ENCODE measurements at places on chromosomes 7 and 10.

DNA sequence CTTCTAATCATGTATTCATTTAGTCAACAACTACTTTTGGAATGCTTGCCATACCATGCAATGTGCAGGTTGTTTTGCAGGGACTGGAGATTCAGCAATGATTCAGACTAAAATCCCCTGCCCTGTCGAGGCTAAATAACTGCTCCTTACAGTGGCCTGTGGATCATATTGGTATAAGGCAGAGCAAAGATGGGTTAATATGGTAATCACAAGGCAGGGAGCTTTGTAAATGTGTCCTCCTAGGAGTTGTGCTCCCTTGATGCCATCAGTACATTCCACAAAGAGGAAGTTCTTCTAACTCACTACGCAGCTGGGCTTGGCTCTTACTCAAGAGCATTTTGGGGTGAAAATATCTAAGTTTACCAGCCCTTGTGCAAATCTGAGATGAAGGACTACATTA is 614 bp upstream of the IFIT2 start:
- peak; percentile 11 for DNase-seq

DNA sequence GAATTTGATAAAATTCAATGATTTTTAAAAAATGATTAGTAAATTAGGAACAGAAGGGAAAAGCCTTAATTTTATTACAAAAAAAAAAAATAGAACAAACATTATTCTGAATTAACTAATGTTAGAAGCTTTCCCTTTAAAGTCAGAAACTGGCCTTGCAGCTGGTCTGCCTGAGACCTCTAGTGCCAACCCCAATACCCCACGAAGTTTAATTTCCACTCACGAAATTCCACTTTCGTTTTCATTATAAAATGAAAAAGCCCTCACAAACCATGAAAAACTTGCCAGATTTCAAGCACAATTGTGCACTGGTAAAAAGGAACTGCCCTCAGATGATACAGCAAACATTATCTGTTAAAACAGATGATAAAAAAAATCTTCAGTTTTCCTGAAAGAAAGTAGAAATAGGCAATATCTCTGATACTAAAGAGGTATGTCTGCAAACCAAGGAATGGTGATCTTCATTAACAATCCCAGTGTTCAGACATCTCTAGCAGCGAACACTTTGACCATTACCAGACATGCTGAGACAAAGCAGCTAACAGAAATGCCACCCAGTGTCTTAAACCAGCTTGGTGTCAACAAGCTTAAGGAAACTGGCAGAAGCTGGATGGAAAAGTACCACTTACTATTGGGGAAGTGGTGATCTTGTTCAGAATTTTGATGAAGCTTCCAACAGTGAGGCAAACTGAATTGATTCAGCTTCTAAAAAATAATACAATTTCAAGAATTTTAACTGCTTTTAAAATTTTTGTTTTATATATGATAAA is 80.2 kb downstream of the PALS2 start:
- no peak for DNase-seq

DNA sequence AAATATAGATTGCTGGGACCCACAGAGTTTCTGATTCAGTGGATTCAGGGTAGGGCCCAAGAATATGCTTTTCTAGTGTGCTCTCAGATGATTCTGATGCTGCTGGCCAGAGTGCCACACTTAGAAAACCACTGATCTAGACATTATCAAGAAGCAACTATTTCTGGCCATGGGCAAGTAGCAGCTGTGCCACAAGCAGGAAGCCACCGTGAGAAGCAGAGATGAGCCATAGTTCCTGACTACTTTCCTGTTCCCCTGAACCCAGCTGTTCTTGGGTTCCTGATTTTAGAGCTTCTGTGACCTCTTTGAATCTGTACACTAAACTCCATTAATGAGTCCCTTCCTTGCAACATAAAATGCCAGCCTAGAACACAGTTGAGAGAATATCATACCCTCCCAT is 38.1 kb upstream of the PIK3AP1 start:
- no peak for DNase-seq

GRCh38 chr10:112744181-112745096 is 205.6 kb upstream of the TCF7L2 start:
- no peak for DNase-seq

- DNase-seq: no peak
Measured at GRCh38 chr10:14645239-14645960, 129.3 kb downstream of the FAM107B start.

- no peak for DNase-seq
Measured at GRCh38 chr7:1136841-1137516, 23.0 kb downstream of the ZFAND2A start.

GRCh38 chr10:120387326-120387725 is 69.7 kb upstream of the PLPP4 start:
- DNase-seq: peak; percentile 72

DNA sequence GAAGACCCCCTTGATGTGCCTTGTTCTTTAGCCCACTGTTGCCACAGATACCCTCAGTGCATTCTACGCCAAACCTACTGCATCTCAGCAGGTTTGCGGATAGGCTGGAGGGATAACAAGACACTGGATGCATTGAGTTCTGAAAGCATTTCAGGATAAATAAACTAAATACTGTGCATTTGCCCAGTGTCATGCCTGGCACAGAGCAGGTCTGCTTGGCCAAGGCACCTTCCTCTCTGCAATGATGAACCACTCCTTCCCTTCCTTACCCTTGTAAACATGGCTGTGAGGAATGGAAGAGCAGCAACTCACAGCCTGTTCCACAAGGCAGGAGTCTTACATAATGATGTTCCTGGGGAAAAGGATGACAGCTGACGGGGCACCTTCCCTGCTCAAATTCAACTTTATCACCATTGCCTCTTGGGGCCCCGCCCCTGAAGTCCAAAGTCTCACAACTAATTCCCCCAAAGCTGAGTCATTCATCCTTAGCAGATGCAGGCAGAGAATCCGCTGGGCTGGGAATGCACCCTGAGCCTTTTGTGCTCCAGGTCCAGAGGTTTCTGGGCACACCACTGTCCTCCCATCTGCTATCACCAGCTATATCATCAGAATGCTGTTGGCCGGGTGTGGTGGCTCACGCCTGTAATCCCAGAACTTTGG is 11.6 kb downstream of the DDX56 start:
- DNase-seq: peak; percentile 40

- DNase-seq: no peak
Measured at GRCh38 chr7:154916381-154916780, 86.5 kb downstream of the PAXIP1 start.
